Body of pancreas (tissue), 4 donors: ENCODE measurements at places on chromosomes 7 and 10.

GRCh38 chr7:1459920-1460820, 900 bp upstream of the MICALL2 start:
- peak; percentile 45 for DNase-seq

GRCh38 chr10:78361031-78361430, 327.4 kb downstream of the RPS24 start:
- DNase-seq = no peak

- DNase-seq = peak; percentile 44
Measured at GRCh38 chr7:17130281-17131059, 168.0 kb upstream of the AHR start.

- DNase-seq = no peak
Measured at GRCh38 chr10:9634466-9634865, 1383.2 kb upstream of the CELF2 start.

GRCh38 chr7:28755255-28755654, 202.9 kb downstream of the TRIL start:
- no peak for DNase-seq

DNA sequence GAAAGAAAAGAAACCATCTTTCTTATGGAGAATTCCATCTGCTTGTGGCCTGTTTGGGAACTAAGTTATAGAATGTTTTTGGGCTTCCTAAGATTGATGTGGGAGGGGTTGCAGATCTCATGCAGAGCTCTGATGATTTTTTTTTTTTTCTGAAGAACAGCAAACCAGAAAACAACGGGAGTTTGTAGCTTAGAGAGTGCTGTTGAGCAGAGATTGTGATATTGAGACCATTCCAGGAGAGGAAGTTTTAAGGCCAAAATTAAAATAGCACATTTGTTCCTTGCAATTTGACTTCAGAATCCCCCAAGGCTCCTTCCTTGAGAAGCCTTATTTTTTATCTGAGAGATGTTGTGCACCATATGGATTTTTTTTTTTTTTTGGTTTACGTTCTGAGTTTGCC, 159.5 kb upstream of the NRP1 start:
- no peak for DNase-seq

- DNase-seq = no peak
Measured at GRCh38 chr10:77862595-77862994, 64.0 kb downstream of the DLG5 start.

DNA sequence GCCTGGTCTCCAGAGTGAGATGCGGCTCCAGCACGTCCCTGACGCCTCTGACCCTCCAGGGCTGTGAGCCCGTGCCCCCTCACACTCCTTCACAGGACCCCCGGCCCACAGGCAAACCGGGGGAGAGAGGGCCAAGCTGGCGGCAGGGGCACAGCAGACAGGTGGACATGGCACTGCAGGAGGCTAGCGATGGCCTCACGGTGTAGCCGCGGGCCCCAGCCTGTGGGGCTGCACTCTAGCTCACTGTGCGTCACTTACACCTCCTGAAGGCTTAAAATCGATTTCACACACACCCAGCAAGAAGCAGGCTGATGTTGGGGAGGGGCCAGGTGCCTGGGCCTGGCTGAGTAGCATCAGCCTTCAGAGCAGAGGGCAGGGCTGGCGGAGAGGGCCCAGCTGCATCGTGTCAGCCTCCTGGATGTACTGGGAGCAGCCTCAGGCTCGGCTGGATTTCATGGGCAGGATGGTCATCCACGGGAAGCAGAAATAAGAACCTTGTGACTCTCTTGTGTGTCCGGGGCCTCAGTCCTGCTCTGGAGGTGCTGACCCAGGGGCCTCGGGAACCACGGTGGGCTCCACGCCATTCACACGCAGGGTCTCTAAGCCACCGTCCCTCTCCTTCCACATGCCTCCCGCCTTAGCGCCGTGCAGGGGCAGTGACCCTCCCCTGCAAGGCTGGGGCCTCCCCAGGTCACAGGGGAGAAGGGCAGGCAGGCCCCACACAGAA, 19.4 kb upstream of the KNDC1 start:
- DNase-seq = no peak

GRCh38 chr10:77180794-77181193, 456.8 kb downstream of the KCNMA1 start:
- no peak for DNase-seq

DNA sequence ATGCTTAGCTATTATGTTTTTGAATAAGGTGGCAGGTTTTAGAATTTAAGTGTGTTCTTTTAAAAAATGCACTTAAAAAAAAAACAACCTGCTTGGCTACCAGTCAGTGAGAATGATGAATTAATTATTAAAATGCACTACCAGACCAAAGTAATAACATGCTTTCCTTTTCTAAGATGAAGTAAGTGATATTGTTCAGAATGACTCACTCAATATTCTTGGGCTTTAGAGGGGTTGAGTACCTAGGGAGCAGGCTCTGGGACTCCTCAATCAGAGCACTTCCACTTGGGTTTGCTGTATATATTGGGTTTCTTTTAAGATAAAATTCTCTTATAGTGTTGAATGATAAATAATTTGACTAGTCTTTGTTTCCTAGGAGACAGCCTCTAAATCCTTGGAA, 8.6 kb downstream of the STAM start:
- DNase-seq = no peak

- no peak for DNase-seq
Measured at GRCh38 chr7:24727154-24728120, 29.8 kb downstream of the GSDME start.

DNA sequence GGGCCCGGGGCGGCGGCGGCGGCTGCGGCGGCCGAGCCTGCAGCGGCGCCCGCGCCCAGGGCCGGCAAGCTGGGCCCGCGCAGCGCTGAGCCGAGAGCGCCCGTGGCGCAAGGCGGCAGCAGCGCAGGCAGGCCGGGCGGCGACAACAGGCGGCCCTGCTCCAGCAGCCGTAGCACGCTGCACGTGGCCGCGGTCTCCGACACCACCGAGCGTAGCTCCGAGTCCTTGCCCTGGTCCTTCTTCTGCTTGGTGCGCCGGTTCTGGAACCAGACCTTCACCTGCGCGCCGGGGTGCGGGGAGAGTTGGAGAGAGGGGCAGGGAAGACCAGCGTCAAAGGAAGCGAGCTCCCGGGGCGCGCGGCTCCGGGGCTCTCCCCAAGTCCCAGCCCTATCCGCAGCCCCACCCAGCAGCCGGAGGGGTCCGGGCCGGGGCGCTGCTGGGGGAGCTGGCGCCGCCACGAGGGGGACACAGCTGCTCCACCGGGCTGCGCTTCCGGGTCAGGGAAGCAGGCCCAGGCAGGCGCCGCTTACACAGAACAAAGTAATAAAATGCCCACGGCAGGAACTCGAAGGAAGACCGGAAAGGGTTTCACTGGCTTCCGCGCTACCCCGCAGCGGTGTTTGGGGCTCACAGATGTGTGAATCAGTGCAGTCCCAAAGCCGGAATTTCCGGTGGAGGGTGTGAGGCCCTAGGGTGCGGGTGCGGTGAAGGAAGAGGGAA, 3.6 kb downstream of the VAX1 start:
- no peak for DNase-seq

- peak; percentile 58 for DNase-seq
Measured at GRCh38 chr7:5997210-5997808, 11.5 kb downstream of the PMS2 start.

DNA sequence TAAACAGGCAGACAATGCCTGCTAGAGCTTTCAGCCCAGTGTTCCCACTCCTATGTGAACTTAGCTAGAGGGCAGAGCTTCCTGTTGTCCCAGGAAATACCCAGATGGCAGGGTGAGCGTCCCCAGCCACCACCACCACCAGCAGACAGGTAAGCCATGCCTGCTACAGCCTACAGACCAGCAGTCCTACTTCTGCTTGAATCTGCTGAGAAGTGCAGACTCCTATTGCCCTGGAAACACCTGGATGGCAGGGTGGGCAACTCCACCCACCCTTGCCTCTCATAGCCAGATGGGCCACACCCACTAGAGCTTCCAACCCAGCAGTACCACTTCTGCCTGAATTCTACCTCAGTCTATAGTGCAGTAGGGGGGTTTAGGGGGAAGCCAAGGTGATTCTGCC, 64.4 kb downstream of the FBXL13 start:
- no peak for DNase-seq

DNA sequence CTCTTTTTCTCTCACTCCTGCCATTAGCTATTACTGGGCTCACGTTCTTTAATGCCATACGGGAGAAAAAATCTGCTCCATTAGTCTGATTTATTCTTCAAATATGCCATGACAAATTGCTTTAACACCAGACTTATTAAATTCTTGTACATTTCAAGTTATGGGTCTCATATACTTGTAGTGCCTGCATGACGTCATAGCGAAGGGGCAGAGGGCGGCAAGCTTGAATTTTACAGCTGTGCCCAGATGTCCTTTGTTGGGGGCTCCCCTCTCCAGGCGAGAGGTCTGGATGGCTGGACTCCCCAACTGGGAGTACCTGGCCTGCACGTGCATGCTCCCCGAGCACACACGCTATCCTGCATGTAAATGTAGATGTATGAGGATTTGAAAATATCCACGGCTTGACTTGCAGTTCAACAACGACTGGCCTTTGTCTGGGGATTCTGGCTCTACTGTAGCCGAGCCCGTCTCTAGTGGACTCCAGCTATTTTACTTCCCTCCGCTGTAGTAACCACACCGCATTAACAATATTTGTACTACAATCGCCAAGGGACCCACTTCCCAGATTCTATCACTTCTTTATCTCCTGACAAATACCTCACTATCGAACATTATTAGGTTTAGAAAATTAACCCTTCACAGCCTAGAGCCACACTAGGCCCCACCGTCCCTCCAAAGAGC, 79.5 kb downstream of the EBF3 start:
- no peak for DNase-seq

DNA sequence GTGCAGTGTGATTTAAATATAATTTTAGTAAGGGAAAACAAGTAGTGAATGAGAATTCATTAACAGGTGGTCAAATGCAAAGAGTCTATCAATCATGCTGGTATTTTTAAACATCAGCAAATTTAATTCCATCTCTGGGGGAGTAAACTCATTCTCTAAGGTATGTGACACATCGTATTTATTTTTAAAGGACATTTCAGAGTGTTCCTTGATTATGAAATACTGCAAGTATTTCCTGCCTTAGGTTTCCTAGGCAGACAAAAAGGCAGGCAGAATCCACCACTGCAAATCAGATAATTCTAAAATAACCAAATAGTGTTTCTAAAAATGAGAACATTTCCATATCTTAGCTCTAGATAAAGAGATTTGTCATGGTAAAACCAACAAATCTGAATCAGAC, 193.8 kb downstream of the LRRTM3 start:
- no peak for DNase-seq

DNA sequence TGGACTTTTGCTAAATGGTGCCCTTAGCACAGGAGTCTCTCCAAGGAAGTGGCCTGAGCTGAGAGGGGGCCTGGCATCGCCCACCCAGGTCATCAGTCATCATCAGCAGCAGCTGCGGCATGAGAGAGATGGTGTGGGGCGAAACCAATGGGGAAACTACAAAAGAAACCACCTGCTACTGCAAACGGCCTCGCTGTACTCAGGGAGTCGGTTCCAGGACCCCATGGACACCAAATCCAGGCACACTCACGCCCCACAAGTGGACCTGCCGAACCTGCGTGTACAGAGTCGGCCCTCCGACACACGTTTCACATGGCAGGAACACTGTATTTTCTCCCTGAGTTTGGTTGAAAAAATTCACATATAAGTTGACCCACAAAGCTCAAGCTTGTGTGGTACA, 37.8 kb downstream of the DIP2C start:
- no peak for DNase-seq

GRCh38 chr10:1365540-1366321, 309.5 kb downstream of the WDR37 start:
- no peak for DNase-seq

GRCh38 chr10:49090696-49091380, 24.5 kb downstream of the VSTM4 start:
- no peak for DNase-seq

DNA sequence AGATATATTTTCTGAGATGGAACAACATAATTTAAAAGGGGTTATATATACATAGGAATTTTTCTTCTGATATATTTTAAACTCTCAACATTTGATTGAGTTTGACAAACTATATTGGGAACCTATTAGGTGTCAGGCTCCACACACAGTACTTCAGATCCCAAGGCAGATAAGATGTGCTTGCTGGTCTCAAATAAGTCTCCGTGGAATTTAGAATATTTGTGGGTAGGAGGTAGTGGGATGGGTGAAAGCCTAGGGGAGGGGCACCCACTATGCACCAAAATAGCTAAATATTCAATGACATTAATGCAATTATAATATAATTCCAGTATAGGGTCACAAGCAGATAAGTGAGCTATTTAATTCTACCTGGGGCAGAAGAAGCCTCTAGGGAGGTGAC, 81.5 kb downstream of the ARL4A start:
- DNase-seq = no peak

DNA sequence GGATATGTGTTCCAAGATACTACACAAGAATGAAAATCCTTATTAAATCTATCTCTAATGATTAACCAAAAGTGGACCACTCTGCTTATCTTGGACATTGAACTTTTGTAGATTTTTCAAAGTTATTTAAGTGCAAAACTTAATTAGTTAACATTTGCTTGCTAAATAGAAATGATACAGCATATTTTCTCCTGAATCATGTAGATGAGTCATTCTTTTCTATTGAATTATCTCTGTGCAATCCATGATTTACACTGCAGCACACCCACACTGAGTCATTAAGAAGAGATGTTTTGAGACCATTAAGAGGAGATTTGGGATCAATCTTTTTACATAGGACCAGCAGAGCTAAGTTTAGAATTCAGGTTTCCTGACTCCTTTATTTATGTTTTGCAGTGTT, 6.6 kb upstream of the ABCC2 start:
- DNase-seq = no peak

- no peak for DNase-seq
Measured at GRCh38 chr7:127819975-127820731, 168.2 kb downstream of the SND1 start.

DNA sequence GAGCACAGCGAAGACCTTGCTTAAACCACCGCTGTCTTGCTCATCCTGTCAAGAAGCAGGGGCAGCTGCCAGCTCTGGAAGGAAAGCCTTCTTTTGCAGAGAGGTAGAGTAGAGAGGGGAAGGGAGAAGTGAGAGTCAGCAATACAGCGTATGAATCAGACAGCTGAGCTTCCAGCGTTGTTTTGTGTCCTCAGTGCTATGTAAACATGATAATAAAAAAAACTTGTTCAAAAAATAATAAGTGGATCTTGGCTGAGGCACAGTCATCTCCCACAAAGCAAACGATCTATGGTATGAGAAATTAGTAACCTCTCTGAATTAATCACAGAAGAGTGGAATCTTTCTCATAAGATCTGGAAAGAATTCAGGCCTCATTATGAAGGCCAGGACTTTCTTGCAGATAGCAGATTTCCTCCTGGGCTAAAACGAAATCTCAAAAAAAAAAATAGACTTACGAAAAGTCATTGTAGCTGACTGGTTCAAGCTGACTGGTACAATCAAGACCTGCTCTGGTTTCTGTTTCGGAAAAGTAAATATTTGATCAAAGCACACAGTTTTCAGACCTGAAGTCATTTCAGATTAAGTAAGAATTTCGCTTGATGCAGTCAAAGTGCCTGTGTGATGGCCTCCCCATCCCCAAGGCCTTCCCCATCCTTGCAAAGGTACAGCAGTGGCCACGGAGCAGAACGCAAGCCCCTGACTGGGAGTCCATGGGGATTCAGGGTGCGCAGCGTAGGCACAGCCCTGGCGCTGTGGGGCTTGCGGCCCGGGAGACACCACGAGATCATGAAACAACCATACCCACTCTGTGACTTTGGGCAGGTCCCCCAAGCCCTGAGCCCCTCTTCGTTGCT, 29.4 kb downstream of the CHST15 start:
- peak; percentile 48 for DNase-seq

- DNase-seq = no peak
Measured at GRCh38 chr10:31947144-31947926, 18.7 kb upstream of the ARHGAP12 start.

GRCh38 chr7:89223900-89224395, 428.4 kb upstream of the TEX47 start:
- no peak for DNase-seq
